Epithelial cell of proximal tubule (primary cell): ENCODE measurements at places on chromosomes 6 and 20.

DNA sequence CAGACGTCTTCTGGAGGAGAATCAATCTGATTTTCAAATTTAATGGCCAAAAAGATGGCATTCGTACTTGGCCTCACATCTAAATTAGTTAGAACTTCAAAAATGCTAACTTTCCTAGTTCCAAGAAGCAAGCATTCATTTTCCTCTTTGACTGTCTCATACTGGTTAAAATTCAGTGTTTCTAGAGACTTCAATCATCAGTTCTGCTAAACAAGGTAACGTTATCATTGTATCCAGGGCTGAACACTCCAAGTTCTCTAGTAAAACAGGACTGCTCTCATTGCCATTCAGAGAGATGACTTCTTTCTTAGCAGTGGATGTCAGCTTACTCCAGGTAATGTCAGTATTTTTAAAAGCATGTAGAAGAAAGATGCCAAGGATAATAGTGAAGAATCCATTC, 34.6 kb upstream of the ENTPD6 start:
- no peak for DNase-seq

DNA sequence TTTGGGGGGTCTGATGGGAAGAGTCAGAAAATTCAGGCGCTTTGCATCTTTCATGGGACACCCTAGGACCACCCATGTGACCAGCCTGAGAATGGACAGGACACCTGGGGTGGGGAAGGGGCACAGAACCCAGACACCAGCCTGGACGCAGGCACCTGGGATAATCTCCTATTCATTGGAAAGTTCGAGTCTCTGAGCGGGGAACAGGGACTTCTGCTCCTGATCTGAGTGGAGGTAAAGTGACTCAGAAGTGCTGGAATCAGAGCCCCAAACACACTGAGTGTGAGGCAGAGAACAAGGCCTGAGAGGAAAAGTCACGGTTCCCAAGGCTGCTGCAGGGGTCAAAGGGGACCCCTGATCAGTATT, 1.4 kb downstream of the HLA-B start:
- DNase-seq: no peak

DNA sequence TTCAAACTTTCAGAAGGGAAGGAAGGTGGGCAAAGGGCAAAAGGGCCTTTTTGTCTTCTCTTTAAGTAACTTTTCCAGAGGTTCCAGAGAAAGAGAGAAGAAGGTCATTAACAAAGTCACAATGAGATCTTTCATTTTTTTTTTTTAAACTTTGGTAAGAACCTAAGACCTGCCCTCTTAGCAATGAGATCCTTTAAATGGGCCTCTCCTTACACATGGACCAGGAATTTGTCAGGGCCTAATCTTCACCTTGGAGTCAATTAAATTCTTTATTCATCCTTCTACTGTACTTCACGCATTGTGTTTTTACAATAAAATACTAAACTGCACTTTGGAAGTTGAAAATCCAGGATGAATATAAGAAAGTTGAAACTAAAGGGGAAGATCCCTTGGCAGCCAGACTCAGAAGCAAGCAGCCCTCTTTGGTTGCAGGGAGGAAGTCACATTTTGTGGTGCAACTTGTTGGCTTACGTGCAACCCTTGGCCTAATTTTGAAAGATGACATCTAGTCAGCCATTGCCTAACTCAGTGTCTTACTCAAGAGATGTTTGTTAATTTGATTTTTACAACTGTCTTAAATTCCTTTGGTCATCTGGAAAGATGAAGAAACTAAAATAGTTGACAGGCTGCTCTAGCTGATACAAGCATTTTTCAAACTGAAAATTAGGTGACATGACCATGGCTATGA, 11.9 kb upstream of the TMEM170B start:
- DNase-seq: no peak

GRCh38 chr20:61744691-61745396, 320.8 kb downstream of the TAF4 start:
- no peak for DNase-seq

DNA sequence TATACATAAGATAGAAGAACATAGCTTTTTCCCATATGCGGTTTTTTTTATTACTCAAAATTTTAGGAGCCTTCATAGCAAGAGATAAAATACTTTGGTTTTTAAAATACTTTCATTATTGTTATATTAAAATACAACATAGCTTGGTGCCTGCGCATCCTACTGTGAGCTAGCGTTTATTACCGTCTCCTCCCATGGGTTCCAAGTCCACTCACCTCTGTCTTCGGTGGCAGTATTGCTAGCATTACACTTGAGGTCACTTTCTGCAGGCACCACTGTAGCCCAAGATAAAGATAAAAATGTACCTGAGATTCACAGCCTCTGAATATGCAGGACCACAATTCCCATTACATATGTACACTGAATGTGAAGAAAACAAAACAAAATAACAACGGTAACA, 326.7 kb downstream of the TPBG start:
- no peak for DNase-seq
